Body of pancreas (tissue), 4 donors: ENCODE measurements at places on chromosomes 6 and 20. TPM values are rescaled to one million over a fixed set of nuclear protein-coding genes. Genes with fewer than 3 reads are reported as not detected.

The NTSR1 gene
- not detected for total RNA-seq

DNA sequence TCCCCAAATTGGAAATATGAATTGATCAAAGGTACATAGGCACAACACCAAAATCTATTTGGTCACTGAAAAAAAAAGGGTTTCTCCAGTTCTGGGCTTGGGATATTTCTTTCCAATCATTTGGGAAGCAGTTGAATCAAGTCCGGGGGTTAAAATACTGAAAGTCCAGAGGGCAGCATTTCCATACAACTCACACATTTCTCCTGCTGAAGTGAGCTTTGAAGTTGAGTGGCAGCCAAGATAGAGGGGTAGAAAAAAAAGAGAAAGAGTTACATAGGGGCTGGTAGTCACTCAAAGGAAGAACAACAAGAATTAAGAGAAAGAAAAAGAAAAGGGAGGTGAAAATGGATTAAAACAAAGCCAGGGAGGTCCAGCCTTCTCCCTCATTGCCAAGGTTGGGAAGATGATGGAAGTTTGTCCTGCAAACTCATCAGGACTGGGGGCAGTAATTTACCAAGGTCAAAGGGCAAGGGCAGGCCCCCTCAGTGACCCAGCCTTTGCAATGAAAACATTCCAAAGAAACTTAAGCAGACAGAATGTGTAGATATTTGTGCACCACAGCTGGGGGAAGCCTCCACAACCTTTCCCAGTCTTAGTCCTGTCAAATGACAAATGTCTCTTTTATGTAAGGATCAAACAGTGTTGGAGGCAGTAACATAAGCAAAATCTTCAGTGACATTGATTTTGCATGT, 525.3 kb upstream of the JARID2 start:
- H3K4me1 ChIP-seq = no peaks in the 10 kb centered on the region
- no peak for DNase-seq
- H3K36me3 ChIP-seq = no peaks in the 10 kb centered on the region
- H3K27ac ChIP-seq = no peak overlapping the region

The OR2H1 gene
- not detected for total RNA-seq

DNA sequence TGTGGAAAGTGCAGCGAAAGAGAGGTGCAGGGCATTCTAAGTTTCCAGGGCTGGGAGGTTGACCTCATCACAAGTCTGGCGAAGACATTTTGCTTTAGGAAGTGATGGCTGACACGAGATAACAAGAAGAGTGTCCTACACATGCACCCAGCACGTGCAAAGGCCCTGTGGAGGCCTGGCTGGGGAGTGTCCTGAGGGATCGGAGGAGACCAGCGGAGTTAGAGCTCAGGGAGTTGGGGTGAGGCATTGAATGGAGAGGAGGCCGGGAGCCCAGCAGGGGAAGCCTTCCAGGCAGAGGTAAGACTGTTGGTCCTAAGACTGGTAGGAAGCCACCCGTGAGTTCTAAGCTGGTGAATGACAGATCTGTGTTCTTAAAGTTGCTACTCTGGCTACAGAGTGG, 58.4 kb downstream of the PPP1R14C start:
- DNase-seq = no peak
- H3K36me3 ChIP-seq = no peaks in the 10 kb centered on the region
- H3K4me3 ChIP-seq = no peak overlapping the region
- peaks cover 20% of the 10 kb centered on the region for H3K4me1 ChIP-seq
- H3K27ac ChIP-seq = no peak overlapping the region

DNA sequence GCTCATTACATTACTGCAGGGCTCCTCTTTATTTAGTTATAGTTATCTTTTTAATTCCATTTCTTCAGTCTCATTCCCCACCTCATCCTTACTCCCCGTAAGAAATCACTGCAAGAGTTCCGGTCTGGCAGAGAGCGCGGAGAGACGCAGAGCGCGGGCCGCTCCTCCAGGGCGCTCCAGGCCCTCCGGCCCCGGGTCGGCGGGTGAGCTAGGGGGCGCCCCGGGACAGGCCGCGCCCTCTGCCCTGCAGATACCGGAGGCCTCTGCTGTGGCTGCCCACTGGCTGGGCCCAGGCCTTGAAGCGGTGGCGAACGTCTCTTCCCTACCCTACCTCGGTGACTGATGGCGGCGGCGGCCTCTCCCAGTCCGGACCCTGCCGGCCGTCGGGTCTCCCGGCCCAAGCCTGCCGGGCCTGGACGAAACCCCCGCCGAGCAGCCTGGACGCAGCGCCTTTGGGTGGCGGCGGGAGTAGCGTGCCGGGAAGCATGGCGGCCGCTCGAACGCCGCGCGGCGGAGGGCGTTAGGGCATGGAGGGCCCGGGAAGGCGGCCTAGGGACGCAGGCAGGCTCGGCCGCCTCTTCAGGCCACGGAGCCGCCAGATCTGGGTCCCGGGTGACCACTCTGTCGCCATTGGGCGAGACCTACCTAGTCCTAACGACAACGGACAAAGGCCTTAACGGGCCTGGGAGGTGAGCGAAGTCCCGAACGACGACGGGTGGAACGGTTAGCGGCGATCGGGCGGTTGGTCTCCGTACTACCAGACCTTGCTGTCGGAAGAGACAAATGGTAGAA, 16.4 kb upstream of the HMGN4 start:
- H3K36me3 ChIP-seq = no peaks in the 10 kb centered on the region
- H3K4me1 ChIP-seq = peaks cover 14% of the 10 kb centered on the region
- peak overlapping the region; percentile 88 for H3K27ac ChIP-seq
- no peaks in the 10 kb centered on the region for H3K27me3 ChIP-seq

DNA sequence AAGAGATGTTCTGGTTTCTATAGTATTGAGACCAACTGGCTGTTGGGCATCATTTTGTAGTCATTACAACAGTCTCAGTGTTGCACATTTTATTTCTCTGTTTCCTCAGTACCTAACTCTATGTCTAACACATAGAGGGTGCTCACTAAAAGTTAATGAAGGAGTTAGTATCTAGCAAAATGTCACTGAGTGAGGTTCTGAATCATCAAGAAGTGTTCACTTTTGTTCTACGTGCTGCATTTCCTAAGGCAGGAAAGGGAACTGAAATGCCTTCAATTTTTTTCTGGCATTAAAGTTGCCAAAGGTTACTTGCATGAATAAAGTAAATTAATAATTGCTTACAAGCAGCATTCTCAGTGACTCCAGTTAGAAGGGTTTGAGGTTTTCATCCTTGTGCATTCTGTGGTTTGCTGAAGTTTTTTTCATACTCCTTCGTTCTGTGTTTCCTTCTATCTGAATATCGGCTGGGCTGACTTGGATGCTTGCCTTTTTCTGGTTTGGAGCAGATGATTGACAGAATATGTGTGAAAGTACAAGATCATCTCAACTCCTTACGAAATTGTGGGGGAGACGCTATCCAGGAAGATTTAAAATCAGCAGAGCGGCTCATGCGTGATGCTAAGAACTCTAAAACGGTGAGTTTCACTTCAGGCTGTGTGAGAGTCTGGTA, 114.5 kb upstream of the SCGN start:
- no peak overlapping the region for H3K4me3 ChIP-seq
- no peaks in the 10 kb centered on the region for H3K4me1 ChIP-seq
- no peaks in the 10 kb centered on the region for H3K27me3 ChIP-seq
- DNase-seq = no peak
- H3K27ac ChIP-seq = no peak overlapping the region
- H3K36me3 ChIP-seq = no peaks in the 10 kb centered on the region

The TRAPPC3L gene
- total RNA-seq = not detected

The LIN28B gene
- total RNA-seq = not detected

GRCh38 chr6:153872946-153873345, 166.1 kb upstream of the OPRM1 start:
- DNase-seq = no peak
- no peaks in the 10 kb centered on the region for H3K27me3 ChIP-seq
- H3K4me1 ChIP-seq = no peaks in the 10 kb centered on the region
- H3K4me3 ChIP-seq = no peak overlapping the region
- H3K36me3 ChIP-seq = no peaks in the 10 kb centered on the region

GRCh38 chr20:11041396-11041795, 367.6 kb upstream of the JAG1 start:
- no peak overlapping the region for H3K27ac ChIP-seq
- H3K4me1 ChIP-seq = no peaks in the 10 kb centered on the region
- no peaks in the 10 kb centered on the region for H3K36me3 ChIP-seq
- H3K27me3 ChIP-seq = no peaks in the 10 kb centered on the region

DNA sequence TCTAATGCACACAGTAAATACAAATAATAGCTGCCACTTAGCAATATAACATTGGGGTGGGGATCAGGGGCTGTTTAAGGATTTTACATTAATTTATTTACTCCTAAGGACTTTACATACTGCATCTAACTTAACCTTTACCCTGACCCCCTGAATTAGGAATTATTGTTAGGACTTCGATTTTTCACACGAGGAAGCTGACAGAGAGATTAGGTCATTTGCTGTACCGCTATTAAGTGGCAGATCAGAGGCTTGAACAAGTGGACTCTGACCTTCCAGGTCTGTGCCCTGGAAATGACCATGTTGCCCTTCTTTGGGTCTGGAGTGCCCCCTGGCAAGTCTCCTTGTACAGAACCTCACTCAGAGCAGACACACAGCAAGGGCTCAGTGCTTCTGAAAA, 5.2 kb upstream of the ELMO2 start:
- DNase-seq = no peak
- H3K4me1 ChIP-seq = peaks cover 21% of the 10 kb centered on the region
- H3K27me3 ChIP-seq = no peaks in the 10 kb centered on the region
- H3K4me3 ChIP-seq = no peak overlapping the region
- no peak overlapping the region for H3K27ac ChIP-seq

GRCh38 chr20:41274152-41274551, 43.4 kb downstream of the ZHX3 start:
- peaks cover 23% of the 10 kb centered on the region for H3K4me1 ChIP-seq
- DNase-seq = no peak
- no peak overlapping the region for H3K27ac ChIP-seq
- no peaks in the 10 kb centered on the region for H3K27me3 ChIP-seq
- H3K36me3 ChIP-seq = no peaks in the 10 kb centered on the region

DNA sequence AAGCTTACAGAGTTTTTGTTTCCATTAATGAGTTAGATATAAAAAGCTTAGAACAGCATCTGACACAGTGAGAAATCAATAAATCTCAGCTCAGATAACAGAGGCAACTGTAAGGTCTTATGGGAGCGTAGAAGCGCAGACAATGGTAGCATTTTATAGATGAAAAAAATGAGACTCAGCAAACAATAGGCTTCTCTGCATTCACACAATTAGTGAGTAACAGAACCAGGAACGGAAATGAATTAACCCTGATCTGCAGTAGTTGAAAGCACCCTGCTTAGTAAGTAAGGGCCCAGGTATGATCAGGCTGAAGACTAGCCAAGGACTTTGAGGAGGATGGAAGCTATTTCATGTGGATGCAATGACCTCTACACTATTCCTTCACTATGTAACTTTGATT, 147.2 kb upstream of the EYA4 start:
- DNase-seq = no peak
- H3K4me3 ChIP-seq = no peak overlapping the region
- no peaks in the 10 kb centered on the region for H3K27me3 ChIP-seq
- no peak overlapping the region for H3K27ac ChIP-seq
- H3K36me3 ChIP-seq = no peaks in the 10 kb centered on the region
- peaks cover 9% of the 10 kb centered on the region for H3K4me1 ChIP-seq

- no peaks in the 10 kb centered on the region for H3K27me3 ChIP-seq
- no peaks in the 10 kb centered on the region for H3K4me1 ChIP-seq
- DNase-seq = no peak
- H3K36me3 ChIP-seq = no peaks in the 10 kb centered on the region
- H3K27ac ChIP-seq = no peak overlapping the region
Measured at GRCh38 chr20:12977328-12978125, 31.2 kb upstream of the SPTLC3 start.

- H3K36me3 ChIP-seq = no peaks in the 10 kb centered on the region
- H3K4me3 ChIP-seq = no peak overlapping the region
- H3K27ac ChIP-seq = peak overlapping the region; percentile 75
- peaks cover 11% of the 10 kb centered on the region for H3K4me1 ChIP-seq
Measured at GRCh38 chr20:22389836-22390542, 194.4 kb downstream of the FOXA2 start.

DNA sequence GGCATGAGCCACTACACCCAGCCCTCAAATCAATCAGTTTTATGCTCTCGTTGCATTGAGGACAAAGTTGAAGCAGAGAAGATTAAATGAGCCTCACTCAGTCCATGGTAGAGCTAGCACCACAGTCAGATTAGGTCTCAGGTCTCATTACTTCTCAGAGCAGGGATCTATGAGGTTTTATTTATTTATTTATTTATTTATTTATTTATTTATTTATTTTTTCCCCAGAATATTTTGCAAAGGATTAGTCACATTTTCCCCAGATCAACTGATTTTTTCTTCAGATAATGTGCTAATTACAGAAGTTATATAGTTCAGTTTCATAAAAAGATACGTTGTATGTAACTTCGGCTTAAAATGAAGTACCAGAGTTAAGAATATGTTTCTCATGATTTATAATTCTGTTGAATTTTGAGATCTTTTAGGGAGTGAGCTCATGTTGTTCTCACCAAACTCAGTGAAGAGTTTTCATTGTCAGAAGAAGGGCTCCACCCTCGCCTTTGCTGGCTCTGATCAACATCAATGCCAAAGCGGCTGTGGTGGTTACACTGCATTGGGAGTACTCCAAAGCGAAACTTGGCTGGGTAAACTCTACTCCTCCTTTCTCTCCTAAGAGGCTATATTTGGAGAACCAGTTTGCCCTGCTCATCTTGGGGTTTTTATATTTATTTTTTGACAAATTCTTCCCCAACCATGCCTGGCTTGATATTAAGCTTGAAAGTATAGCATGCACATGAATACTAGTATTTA, 12.9 kb upstream of the ID4 start:
- H3K27ac ChIP-seq = no peak overlapping the region
- DNase-seq = no peak
- H3K27me3 ChIP-seq = no peaks in the 10 kb centered on the region
- no peak overlapping the region for H3K4me3 ChIP-seq
- H3K4me1 ChIP-seq = no peaks in the 10 kb centered on the region

- H3K4me3 ChIP-seq = no peak overlapping the region
- H3K27ac ChIP-seq = no peak overlapping the region
- no peaks in the 10 kb centered on the region for H3K27me3 ChIP-seq
- no peak for DNase-seq
Measured at GRCh38 chr6:110485491-110485890, 9.1 kb upstream of the SLC22A16 start.

The PCNA gene
- 32.0 TPM for total RNA-seq

DNA sequence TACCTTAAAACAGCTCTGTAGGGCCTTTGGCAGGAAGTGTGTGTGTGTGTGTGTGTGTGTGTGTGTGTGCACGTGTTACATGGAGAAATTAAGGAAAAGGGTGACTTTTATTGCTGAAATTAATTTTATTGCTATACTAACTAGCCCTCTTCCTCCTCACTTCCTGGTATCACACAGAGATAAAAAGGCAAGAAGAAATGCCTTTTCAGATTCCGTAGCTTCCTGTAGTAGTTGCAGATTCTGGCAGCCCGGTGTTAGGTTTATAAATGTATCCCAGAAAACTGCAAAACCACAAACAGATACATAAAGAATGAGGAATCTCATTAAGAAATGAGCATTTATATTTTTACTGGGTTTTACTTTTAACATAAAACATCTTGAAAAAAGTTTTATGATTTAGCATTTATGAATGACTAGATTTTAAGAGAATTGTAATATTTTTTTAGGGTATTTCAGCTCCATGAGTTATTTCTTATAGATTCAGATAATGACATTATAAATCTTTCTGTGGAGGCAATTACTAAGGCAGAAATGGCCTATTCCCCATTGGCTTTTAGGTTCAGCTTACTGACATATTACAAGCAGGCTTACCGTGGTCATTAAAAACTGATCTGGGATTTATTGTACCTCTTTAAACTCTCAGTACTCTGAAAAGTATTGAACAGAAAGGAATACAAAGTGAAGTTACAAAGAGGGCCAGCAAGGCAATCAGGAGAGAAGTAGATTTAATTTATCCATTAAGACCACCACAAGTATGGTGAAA, 249.1 kb upstream of the TSHZ2 start:
- H3K27ac ChIP-seq = no peak overlapping the region
- no peak overlapping the region for H3K4me3 ChIP-seq
- no peaks in the 10 kb centered on the region for H3K4me1 ChIP-seq
- no peaks in the 10 kb centered on the region for H3K27me3 ChIP-seq
- no peaks in the 10 kb centered on the region for H3K36me3 ChIP-seq
